ENCODE measurements at places on chromosomes 2 and 18.
A peak's percentile ranks its signal among the peaks of the same experiment; 100 is the strongest.

DNA sequence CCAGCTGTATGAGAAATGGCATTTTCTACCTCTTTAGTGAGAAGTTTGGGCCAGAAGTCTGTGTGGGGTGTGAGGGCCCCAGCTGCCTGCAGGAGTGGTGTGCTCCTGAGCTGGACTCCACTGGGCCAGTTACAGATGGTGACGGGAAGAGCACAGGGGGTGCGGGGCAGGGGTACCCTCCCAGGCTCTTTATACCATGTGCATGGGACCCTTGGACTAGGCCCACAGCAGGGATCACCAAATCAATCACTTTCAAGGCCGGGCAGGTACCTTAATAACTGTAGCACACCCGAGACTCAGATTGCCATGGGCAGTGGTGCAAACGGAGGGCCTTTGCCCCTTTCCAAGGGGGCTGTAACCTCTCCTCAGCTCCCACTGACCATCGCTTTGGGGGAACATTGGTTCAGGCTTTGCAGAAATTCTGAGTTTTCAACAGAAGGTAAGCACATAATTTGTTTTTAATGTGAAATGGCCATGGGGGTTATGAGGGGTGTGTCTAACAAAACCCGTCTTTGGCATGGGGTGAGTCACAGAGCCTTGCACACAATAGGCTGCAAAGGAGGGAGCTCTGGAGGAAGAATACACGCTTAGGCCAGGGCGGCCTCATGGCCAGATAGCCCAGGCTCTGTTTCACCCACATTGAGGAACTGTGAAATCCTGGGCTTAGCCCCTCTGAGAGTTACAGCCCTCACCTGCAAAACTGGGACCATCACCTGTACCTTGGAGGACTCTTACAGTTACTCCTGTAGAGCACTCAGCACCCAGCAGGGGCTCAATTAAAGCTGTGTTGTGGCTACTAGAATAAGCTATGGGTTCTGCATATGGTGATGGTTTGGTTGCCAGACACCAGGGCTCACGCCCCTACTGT, 141.0 kb upstream of the BCL2L11 start:
- DNase-seq = no peak

- no peak for DNase-seq
These were observed 90.5 kb downstream of the CHST9 start for GRCh38 chr18:27094621-27095020.

- peak; percentile 36 for DNase-seq
These were observed 241.2 kb upstream of the TANK start for GRCh38 chr2:160918906-160919503.

DNA sequence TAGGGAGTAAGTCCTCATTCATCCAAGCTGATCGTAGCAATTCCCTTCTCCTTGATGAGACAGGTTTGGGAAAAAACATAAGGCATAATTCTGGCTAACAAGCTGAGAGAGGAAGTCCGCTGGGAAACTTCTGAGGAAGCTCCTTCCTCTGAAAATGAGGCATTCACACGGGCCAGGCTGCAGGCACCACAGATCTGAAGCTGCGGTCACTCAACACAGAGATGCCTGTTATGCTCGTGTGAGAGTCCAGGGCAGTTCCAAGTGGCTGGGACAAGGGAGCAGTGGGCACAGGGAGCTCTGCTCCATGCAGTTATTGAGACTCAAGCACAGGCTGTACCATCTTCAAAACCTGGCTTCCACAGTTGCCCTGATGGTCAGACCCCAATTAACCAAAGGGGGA, 200.9 kb upstream of the ID2 start:
- DNase-seq = no peak

GRCh38 chr2:221103930-221104329, 468.2 kb downstream of the EPHA4 start:
- no peak for DNase-seq

DNA sequence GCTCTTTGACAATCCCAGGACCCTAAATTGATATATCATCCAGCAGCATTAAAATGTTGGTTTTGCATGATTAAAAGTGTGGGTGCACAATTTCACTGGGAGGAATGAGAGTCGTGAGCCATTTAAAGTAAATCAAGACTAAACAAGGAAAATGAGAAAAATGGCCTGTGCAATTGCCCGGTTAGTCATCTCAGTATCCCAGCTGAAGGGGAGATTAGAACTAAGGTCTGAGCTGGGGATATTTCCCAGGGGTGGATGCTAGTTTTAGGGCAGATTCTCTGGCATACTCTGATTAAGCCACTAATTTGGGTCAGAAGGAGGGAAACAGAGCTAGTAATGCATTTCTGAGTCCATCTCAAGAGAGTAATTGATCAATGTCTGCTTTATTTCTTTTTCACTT, 177.2 kb downstream of the EN1 start:
- DNase-seq = no peak

GRCh38 chr2:167875529-167875928, 371.9 kb downstream of the STK39 start:
- DNase-seq = no peak

GRCh38 chr2:154029504-154029903, 157.8 kb downstream of the GALNT13 start:
- no peak for DNase-seq

DNA sequence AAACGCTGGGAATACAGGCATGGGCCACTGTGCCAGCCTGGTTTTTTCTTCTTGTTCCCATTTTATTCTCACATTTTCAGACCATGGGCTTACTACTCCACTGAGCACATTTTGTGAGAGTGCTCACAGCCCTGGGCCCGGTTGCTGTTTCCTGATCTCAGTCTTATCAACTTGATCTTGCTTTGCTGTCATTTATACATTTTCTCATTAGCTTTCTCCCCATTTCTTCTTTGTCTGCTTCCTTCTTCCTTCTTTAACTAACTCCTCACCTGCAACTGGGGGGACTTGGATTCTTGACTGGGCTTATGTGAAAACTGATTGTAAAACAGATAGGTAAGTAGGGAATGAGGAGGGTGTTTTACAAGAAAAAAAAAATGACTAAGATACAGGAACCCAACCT, 117.3 kb downstream of the PLB1 start:
- no peak for DNase-seq

DNA sequence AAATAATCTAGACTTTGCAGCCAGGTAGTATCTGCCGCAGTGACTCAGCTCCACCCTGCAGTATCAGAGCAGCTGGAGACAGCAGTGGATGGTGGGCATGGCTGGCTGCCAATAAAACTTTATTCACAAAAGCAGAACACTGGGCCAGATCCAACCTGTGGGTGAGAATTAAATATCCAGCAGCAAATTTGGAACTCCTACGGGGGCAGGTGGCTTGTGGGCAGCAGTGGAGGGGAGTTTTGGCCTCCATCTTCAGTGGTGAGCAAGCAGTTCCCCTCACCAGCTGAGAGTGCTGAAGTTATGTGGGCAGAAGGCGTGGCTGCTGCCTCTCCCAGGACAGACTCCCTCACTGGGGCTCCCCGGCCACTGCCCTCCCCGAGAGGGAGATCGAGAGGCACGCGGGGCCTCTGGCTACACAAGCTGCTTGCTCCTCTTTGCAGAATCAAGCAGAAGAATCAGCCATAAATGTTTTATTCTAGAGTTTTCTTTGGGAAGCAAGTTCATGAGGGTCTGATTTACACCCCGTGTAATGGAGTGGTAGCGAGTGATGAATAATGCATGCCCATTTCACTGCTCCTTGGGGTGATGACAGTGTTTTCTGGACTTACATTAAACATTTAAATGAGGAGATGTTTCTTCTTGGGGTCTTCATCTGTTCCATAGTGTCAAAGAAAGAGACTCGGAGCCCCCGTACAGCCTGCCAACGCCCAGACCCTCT, 204.3 kb downstream of the SEPTIN10 start:
- peak; percentile 25 for DNase-seq

- no peak for DNase-seq
These were observed 60.7 kb downstream of the SPTBN1 start for GRCh38 chr2:54516842-54517241.

- no peak for DNase-seq
These were observed 77.5 kb upstream of the PAPOLG start for GRCh38 chr2:60678551-60678950.

GRCh38 chr2:224638301-224638823, 53.2 kb upstream of the CUL3 start:
- DNase-seq = no peak

- no peak for DNase-seq
These were observed 536.1 kb downstream of the SLC4A3 start for GRCh38 chr2:220163486-220163885.

DNA sequence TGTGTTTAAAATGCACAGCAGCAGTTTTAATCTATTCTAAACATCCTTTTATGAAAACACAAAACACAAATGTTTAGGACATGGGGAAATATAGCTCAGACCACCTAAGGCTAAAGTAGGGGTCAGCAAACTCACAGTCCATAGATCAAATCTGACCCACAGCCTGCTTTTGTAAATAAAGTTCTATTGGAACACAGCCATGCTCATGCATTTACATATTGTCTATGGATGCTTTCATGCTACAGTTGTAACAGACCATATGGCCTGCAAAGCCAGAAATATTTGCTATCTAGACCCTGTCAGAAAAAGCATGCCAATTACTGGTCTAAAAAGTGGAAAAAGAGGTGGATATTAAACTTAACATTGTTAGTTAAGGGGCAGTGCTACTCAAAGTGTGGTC, 1105.4 kb upstream of the KLHL29 start:
- DNase-seq = no peak

DNA sequence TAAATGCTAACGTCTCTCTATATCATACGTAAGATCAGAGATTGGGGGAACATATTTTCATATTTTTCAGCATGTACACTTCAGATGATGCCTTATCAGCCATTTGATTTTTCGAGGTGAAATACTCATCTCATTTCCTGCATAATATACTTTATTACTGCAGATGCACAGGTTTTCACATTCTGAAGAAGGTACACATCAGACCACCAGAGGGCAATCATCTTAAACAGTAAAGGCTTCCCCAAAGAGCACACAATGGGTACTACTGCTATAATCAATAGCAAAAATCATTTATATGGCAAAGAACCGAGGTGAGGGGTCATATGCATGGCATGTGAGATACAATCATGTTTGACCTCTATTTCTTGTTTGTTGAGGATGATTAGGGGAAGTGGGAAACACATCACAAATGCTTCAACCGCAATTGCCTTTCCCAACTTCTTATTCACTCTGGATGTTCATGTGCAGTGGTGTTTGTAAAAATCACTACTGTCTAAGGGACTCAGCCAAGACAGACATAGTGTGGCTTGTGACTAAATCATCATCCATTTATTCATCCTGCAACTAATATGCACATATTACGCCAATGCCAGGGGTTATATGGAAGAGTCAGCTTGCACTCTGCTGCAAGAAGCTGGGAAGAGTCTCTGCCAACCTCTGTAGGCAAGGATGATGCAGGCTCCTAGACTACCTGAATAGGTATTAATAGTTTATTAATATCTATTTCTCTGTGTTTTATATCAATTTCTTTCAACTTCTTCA, 118.7 kb downstream of the EPB41L3 start:
- peak; percentile 13 for DNase-seq

- DNase-seq = no peak
These were observed 91.2 kb upstream of the SESTD1 start for GRCh38 chr2:179355881-179356280.

GRCh38 chr18:60996326-60996725, 336.9 kb upstream of the CDH20 start:
- DNase-seq = no peak

- DNase-seq = no peak
These were observed 121.2 kb downstream of the LYPD6 start for GRCh38 chr2:149451417-149452165.

- no peak for DNase-seq
These were observed 435.0 kb upstream of the SPRED2 start for GRCh38 chr2:65867446-65867845.

DNA sequence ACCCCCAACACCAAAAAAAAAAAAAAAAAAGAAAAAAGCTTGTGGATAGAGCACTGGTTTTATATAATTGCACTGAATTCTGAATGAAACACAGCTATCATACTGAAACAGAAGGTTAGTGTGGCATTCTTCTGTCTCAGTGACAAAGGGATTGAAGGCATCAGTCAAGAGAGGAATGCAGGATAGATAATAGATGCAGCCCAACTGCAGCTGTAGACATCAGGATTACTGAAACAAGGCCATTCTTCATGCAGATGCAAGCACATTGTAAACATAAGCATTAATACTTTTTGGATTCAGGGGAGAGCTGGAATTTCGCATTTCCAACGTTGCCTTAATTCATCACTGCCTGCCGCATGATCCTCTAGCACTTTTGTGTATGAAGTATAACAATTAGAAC, 897.4 kb upstream of the KLHL29 start:
- no peak for DNase-seq

DNA sequence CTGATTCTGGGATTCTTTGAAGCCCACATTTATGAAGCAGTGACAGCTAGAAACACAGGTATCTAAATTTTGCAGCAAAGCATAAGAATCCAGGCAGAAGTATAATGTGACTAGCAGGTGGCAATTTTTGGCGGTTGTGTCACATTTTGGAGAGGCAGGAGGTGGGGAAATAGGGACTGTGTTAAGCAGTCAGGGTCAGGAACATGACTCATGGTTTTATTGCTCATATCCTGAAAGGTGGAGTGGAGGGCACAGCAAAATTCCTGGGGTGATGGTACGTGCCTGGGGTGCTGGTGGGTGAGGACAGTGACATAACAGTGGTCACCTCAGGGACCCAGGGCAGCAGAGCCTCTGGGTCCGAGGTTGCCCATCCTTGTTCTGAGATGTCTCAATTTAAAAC, 63.5 kb upstream of the TTN start:
- DNase-seq = no peak

DNA sequence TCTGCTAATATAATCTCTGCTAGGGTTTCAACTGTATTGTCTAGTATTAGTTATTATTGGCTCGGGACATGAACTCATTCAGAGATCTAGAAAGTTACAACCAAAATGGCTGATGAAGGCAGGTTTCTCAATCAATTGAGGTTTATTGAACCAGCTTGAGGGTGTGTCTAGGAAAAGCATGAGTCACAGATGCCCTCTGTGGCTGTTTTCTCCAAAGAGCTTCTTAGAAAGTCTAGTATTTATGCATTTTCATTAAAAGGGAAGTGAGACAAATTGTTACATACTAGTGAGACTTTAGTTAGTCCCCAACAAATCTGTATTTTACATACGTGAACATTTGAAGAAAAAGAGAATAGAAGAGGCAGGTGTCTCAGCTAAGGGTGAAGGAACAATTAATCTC, 23.0 kb upstream of the RTTN start:
- DNase-seq = no peak
